Fibroblast of mammary gland (primary cell): ENCODE measurements at places on chromosomes 6 and 20.

DNA sequence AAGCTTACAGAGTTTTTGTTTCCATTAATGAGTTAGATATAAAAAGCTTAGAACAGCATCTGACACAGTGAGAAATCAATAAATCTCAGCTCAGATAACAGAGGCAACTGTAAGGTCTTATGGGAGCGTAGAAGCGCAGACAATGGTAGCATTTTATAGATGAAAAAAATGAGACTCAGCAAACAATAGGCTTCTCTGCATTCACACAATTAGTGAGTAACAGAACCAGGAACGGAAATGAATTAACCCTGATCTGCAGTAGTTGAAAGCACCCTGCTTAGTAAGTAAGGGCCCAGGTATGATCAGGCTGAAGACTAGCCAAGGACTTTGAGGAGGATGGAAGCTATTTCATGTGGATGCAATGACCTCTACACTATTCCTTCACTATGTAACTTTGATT lies 147.2 kb upstream of the EYA4 start:
- DNase-seq = no peak

DNA sequence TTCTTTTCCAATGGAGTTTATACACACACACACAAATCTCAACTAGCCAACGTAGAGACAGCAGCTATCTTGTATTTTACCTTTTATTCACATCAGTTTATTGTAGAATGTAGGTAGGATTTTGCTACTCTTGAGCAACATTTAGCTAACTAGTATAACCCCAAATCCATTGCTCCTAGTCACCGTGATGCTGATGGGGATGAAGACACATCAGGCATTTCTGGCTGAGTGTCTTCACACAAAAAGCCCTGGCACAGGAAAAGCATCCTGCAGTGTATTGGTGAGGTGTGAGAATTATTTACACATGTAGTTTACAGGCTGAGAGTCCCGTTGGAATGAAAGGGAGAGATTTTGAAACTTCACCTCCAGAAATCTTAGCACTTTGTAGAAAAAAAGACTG lies 65.9 kb upstream of the FBXL4 start:
- DNase-seq = peak; percentile 10

DNA sequence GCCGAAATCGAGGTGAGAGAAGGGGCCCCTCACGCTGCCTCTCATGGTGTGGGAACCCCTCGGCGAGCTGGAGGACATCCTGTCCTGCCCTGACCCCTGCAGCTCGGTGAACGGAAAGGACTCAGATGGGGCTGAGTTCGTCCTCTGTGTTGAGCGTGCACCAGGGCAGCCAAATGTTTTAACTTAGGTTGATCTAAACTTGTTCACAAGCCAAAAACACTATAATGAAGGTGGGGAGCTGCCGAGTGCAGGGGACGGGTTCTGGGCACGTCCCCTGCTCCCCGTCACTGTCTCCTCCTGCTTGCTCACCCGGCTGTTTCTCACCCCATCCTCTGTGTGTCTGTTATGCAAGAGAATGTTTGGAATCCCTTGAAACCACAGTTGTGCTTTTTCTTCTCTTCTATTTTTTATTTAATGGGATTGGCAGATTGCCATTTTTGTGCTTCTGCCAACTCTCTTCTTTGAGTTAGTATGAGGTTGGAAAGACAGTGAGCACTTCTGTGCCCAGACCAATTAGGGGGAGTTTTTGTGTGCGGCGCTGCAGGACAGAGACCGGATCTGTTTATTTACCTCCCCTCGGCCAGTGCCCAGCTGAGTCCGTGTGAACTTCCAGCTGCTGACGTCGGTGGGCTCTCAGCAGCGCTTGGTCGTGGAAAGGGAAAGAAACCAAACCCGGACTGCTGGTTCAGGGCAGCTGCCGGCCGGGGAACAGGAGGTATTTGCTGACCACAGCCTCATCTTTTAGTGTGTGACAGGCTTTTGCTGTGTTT lies 158.1 kb downstream of the DTNBP1 start:
- DNase-seq = peak; percentile 98

DNA sequence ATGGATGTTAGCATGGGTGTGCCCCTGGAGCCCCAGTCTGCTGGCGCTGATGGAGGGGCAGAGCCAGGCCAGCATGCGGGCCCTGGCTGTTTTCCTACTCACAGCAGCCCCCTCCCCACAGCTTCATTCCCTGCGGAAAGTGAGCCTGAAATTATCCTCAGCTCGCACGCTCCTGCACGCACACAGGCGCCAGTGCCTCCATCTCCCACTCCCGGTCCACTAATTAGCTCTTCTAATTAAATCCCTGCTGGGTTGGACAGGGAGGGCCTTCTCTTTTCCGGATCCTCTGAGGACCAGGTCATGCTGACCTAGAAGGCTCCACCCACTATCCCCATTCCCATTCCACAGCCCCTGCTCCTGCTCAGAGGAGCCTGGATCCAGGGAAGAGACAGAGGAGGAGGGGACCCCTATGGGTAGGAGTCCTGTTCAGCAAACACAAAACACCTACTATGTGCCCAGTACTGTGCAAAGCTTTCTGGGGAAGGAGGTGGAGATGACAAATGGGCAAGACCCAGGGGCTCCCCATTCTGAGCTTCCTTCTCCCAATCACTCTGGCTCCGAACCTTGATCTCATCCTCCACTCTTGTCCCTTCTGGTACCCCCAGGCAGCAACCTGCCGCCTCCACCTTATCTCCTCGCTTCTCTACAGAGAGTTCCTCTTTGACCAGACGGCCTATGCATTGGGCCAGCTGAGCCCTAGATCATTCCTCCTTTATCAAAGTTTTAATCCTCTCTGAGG lies 70.2 kb upstream of the CCDC167 start:
- DNase-seq = no peak

- no peak for DNase-seq
Measured at GRCh38 chr6:41269716-41270115, 16.8 kb downstream of the TREM1 start.

DNA sequence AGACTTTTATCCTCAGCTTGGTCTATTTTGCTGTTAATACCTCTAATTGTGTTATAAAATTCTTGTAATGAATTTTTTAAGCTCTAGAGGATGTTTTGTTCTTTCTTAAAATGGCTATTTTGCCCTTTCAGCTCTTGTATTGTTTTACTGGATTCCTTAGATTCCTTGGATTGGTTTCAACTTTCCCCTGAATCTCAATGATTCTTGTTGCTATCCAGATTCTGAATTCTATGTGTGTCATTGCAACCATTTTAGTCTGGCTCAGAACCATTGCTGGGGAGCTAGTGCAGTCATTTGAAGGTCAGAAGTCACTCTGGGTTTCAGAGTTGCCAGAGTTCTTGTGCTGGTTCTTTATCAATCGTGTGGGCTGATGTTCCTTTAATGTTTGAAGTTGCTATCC lies 37.1 kb downstream of the OTOR start:
- DNase-seq = no peak

GRCh38 chr6:29561606-29562181 lies 2.2 kb upstream of the UBD start:
- DNase-seq = no peak

DNA sequence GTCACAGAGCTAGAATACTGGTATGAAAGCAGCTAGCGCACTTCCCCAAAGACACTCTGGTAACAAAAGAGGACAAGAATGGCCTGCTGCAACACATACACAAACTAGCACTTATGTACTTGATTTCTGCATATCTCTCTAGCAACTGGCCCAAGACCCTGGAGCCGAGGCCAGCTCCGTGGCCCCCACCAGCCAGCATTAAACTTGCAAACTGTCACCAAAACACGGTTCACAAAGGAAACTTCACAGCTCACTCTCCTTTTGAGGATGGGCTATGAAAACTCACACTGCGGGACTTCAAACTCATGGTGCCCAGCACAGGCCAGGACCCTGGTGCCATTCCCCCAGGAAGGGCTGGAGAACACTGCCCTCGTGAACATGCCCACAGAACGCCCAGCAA lies 115.9 kb upstream of the RPS6KA2 start:
- DNase-seq = no peak

GRCh38 chr6:107124934-107125348 lies 9.6 kb upstream of the BEND3 start:
- DNase-seq = no peak

DNA sequence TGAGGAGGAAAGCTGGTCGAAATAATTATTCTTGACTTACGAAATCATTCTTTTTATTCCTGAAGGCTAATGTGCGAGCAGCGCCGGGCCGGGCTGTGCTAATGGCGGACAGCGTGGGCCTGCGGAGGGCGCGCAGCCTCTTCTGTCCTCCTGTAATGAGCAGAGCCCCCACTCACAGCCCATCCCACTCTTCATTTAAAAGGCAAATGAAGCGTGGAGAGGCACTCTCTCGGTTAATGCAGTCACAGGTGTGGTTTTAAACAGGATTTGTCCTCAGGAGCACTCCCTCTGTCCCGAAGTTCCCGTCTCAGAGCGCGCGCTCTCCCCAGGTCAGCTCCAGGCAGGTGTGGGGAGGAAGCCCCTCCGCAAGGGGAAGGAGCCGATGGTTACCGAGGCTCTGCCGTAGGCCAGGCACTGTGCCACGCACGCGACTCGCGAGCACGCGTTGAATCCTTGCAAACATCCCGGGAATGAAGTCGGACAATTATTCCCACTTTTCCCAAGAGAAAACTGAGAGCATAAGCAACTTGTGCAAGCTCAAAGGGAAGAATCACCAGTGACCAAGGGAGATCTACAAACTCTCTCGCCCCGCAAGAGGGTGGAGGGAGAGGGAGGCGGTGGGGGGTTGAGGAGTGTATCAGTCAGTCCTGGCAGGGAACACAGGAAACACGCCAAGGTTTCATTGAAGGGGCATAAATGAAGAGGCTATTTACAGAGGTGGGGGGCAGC lies 35.5 kb upstream of the ZFAND3 start:
- peak; percentile 50 for DNase-seq

- no peak for DNase-seq
Measured at GRCh38 chr6:73679009-73679408, 17.0 kb upstream of the CD109 start.

GRCh38 chr20:47051936-47052526 lies 157.4 kb downstream of the EYA2 start:
- no peak for DNase-seq

- no peak for DNase-seq
Measured at GRCh38 chr20:51468636-51469035, 73.9 kb downstream of the NFATC2 start.

DNA sequence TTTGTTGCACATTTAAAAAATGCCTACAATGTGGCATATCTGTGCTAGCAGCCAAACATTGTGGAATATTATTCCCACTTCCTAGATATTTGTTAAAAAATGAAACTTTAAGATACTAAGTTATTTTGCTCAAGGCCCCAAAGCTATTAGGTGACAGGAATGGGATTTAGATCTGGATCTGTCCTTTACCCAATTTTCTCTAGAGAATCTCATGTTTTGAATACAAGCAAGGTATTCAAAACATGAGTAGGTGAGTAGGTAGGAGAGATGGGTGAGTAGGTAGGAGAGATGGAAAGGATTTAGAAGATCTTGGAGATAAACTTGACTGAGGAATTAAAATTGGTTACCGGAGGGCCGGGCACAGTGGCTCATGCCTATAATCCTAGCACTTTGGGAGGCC lies 61.2 kb upstream of the AKIRIN2 start:
- DNase-seq = no peak

DNA sequence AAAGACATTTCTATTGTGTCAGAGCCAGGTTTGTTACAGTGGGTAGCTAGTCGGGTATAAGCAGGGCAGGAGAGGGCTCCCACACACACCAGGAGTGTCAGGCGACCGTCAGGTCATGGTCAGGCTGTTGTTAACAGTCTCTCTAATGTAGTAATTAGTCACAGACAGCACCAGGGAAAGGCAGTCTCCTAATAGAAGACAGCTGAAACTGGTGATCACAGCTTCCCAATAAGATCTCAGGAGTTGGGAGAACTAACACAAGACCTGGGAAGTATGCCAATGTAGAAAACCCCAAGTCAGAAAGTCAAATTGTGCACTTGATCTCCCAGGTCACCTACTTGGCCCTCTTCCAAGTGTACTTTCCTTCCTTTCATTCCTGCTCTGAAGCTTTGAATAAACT lies 53.0 kb upstream of the GPR6 start:
- peak; percentile 26 for DNase-seq

DNA sequence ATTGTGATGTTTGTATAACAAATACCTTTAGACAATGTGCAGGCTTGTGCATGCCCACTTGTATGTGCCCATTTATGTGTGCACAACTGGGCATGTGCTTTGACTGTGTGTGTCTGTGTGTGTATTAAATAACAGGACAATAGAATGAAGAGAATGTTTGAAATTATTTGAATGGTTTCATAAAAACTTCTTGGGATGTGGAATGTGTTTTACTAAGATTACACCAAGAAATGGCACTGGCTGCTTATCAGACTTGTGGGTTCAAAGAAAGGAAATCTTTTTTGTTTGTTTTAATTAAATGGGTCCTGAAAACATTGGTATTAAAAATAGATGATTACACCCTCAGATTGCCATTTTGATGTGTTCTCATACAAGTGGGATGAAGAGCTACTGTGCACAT lies 191.6 kb upstream of the CCN2 start:
- no peak for DNase-seq

DNA sequence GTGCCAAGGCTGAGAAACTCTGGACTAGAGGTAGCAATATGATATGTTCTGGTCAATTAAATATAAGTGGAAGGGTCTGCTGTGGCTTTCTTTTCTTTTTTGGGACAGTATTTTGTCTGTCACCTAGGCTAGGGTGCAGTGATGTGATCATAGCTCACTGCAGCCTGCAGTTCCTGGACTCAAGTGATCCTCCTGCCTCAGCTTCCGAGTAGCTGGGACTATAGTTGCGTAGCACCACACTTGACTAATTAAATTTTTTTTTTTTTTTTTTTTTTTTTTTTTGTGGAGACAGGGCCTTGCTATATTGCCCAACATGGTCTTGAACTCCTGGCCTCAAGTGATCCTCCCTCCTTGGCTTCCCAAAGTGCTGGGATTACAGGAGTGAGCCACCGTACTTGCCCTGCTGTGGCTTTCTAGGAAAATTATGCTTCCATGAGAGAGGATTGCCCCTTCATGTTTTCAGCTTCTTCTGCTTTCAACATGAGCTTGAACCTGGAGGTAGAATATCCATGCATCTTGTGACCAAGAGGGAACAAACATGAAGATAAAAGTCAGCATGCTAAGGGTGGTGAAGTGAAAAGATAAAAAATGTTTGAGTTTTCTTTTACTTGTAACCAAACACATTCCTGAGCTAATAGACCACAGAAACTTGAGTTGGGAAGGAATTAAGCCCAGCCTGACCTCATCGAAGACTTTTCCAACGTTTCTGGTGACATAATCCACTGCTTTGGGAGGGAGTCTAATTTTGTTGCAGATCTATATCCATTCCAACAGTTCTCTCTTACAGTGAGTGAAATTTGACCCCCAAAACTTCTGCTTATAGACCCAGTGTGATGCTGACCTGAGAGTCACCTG lies 75.1 kb downstream of the CARMIL1 start:
- DNase-seq = peak; percentile 55

DNA sequence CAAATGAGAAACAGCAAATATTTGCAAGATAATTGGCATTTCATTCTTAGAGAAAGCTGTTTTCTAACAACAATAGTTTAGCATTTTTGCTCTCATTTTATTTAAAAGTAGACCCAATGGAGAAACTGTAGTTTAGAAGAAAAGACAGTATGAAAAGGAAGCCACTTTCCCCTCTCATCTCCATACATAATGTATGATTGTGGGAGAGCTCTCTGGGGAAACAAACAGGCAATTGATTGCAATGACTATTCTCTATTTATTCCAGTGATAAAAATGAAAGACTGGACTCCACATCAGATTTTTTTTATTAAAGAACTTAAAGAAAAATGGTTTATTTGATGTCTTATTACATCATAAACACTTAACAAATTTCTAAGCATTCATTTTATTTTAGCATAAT lies 116.8 kb upstream of the SASH1 start:
- DNase-seq = no peak
